ENCODE measurements at places on chromosomes 1 and 21.
A peak's percentile ranks its signal among the peaks of the same experiment; 100 is the strongest.

DNA sequence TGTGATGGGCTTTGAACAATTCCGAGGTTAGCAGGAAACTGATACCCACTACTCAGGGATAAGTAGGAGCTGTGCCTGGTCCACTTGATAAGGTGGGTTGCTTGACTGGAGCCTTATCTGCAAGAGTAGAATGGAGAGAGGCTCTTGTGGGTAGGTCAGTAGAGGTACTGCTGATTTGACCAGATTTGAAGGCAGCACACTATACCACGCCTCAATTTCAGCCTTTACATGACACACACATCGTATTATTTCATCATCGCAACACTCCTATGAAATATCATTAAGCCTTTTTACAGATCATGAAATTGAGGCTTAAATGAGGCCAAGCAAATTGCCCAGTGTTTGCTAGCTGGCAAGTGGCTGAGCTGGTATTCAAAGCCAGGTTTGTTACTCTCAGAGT is 69.6 kb downstream of the KCNJ15 start:
- no peak for DNase-seq

DNA sequence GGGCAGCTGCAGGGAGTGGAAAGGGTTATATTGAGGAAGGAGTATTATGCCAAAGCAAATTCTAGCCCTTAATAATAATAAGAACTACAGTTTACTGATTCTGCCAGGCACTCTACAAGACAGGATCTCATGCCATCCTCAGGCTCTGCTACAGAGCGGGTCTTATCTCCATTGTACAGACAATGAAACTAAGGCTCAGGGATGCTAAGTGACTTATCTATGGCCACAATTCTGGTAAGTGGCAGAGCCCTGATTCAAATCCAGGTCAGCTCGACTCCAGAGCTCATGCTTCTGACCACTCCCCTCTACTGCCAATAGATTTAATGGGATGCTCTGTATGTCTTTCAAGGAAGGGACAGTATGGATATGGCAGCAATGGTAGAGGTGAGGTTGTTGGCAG is 146.1 kb upstream of the CD34 start:
- DNase-seq = no peak

- DNase-seq = peak; percentile 58
These were observed 27.6 kb upstream of the ZNF697 start for GRCh38 chr1:119675349-119676345.

- DNase-seq = no peak
These were observed 24.8 kb downstream of the RAB4A start for GRCh38 chr1:229295745-229296144.

DNA sequence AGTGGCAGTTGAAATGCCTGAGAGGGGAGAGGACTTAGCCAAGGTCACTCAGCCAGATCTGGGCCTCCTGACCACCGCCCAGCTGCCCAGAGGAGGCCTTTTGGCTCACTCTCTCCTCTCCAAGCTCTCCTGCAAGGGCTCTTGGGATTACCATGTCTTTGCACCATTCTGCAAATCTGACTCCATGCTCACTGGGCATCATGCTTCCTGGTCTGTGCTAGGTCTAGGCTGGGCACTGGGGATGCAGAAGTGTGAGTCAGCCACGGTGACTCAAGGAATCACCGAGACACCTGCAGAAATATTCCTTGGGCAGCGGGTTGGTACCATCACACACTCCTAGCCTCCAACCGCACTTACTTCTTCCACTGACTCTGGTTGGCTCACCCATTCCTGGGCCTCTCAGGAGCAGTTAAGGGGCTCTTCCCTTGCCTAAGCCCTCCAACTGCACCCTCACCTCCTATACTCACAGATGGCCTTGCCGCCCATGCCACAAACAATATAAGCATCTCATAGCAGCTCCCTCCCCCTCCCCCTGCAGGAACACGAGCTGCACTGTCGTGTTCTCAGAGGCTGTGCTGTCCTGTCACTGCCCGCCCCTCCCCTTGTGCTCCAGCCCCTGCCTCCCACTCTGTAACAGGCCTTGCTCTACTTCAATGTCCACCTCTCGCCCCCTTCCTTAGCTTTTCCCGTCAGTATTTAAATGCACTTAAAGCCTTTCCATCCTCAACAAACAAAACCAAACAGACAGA is 34.8 kb downstream of the CDCP2 start:
- DNase-seq = no peak

DNA sequence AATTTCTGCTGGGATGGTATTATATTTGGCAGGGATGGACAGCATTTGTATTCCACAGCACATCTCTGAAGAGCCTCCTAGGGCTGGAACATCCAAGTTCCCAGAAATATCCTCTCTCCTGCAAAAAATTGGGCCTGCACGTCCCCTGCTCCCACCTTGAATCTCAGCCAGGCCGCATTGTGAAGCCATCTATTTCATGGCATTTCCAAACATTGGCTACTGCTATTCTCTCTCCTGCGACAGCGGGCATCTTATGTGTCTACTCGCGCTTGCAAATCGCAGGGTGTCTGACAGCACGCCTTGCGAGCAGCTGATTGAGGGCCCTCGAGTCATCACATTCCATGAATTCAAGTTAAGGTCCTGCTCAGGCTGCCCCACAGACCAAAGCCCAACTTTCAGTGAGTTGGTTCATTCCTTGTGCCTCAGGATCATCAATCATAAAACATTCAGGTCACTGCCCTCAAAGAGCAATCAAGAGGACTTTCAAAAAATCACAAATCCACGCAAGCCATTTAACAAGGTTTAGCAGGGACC is 15.8 kb downstream of the RGS8 start:
- DNase-seq = no peak

Measured in NCI-H2107 (cell line).